Cerebellar cortex (tissue), 1 donor: ENCODE measurements at places on chromosomes 5 and 9.

- no peak for DNase-seq
These were observed 113.0 kb upstream of the SELENOP start for GRCh38 chr5:42924686-42925085.

DNA sequence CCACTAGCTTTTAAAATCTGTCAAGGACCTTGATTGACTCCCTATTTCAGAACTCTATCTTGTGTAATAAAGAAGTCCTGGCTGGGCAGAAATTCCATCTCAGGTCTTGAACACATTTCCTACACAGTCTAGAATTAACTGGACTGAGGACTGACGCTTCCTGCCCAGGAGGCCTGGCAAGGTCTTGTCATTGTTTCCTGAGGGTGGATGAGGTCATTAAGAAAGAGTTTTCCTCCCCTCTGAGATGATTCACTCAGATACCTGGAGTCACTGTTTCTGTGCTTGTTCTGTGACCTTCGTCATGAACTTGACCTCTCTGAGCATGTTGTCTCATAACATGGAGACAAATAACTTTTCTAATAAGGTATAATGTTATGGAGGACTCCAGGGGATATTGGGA, 10.0 kb downstream of the MTAP start:
- no peak for DNase-seq

- DNase-seq: no peak
These were observed 106.1 kb downstream of the NUDT12 start for GRCh38 chr5:103456476-103456875.

- no peak for DNase-seq
These were observed 770.2 kb upstream of the FAM174A start for GRCh38 chr5:99765011-99765410.

GRCh38 chr5:145912019-145912418, 24.4 kb upstream of the SH3RF2 start:
- no peak for DNase-seq

GRCh38 chr5:57225553-57225952, 51.7 kb downstream of the GPBP1 start:
- no peak for DNase-seq

DNA sequence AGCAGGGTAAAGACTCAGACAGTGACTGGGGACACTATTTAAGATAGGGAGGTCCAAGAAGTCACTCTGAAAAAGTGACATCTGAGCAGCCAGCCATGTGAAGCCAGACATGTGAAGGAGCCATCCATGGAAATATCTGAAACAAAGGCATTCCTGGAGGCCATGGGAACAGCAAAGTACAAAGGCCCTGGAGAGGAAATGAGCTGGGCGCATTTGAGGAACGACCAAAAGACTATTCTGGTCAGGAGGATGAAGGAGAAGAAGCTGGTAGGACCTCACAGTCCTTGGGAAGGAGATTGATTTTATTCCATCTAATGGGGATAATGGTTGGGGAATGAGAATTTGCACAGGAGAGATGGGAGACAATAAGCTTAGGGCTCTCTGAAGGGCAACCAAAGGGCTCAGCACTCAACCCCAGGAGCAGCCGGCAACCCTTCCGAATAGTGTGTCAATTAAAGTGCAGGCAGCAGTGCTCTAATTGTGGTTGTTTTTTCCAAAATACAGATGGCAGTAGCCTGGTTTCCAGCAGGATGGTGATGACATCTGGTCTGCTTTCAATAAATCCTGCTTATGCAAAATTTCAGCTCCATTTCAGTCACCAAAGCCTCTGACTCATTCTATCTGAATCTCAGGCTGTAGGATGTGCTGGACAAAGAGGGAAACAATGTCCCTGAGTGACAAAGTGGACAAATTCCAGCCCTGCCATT, 26.7 kb downstream of the FOXI1 start:
- no peak for DNase-seq

DNA sequence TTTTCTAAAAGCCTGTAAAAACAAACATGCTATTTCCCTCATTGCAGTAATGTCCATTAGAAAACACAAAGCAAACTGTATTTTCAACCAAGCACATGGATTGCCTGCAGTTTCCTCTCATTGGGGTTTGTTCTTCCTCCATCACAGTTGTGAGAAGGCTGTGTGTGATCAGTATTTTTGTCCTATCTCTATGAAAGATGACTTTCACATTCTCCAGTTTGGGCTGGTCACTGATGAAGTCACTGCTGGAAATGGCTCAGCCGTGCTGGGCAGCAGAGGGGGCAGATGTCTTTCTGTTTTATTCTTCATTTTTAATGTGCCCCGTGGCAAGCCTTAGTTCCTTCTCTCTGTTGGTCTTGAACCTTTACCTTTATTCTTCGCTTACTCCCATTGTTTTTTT, 288.9 kb upstream of the MPDZ start:
- DNase-seq: peak; percentile 11

- no peak for DNase-seq
These were observed 5.5 kb downstream of the FOXI1 start for GRCh38 chr5:170111088-170111785.

DNA sequence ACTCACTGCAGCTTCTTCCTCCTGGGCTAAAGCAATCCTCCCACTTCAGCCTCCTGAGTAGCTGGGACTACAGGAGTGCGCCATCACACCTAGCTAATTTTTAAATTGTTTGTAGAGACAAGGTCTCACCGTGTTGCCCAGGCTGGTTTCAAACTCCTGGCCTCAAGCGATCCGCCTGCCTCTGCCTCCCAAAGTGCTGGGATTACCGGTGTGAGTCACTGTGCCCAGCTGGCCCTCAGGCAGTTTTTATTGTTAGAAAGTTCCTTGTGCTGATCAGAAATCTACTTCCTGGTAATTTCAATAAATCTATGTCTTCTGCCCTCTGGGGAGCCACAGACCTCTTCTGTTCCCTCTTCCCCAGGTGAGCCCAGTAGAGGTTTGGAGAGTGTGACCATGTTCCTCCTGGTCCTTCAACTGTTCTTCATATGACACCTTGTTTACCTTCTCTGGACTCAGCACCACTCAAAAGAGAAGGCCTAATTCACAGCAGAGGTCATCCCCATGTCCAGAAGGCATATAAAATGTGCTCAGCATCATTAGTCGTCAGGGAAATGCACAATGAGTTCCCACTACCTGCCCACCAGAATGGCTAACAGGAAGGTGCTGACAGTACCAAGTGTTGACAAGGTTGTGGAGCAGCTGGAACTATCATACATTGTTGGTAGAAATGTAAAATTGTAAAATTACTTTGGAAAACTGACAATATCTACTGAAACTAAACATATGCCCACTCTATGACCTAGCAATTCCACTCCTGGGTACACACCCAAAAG, 10.4 kb downstream of the TMOD1 start:
- no peak for DNase-seq

GRCh38 chr5:168464214-168464613, 22.1 kb upstream of the RARS1 start:
- no peak for DNase-seq

DNA sequence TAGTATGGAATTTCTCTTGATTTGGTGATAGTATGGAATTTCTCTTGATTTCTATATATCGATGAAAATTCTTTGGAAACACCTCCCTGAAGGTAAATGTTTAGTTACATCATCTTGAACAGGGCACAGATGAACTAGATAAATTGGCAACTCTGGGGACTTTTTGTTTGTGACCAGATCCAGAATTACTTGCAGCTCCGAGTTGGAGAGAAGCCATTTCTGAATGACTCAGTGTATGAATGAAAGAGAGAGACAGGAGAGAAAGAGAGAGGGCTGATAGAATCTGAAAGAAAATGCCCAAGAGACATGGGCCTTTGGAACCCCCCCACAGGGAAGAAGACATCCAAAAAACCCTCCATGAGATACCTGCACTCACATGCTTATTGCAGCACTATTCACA, 14.1 kb downstream of the TNFSF15 start:
- no peak for DNase-seq

DNA sequence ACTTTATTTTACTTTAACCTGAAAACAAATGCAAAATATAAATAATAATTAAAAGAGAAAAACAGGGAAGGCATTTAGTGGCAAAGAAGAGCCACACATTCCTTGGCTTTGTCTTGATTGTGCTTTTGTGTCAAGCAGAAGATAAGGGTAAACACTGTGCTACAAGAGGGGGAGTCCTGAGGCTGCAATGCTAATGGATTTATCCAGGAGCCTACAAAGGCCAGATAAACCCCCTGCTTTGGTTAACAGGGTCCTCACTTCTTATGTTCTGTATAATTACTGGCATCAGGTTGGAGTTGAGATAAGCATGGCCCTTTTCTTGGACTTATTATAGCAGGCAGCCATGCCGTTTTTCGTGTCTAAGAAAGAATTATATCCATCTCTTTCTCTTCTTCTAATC, 302.8 kb downstream of the EFNA5 start:
- DNase-seq: no peak

DNA sequence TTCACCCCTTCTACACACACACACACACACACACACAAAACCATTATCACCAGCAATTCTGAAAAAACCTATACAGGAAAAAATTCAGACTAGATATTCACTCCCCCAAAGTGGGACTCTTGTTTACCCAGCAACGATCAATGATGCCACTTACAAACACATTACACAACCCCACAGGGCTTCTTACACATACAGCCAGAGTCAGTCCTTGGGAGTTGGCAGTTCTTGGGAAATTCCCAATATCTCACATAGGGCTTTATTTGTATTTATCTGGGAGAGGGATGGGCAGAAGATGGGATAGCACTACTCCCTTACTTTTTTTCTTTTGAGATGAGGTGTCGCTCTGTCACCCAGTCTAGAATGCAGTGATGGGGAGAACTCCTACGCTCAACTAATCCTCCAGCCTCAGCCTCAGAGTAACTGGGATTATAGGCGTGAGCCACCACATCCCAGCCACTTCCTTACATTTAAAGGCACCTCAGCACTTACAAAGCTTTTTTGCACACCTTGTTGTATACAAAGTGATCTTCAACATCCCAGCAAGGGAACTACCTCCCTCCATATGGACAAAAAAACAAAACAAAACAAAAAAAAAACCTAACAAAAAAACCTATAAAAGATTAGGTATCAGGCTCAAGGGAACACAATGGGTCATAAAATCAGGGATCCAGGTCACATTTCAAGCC, 168.4 kb downstream of the TSSK1B start:
- no peak for DNase-seq

- no peak for DNase-seq
These were observed 170.5 kb downstream of the NNT start for GRCh38 chr5:43773478-43773844.

- DNase-seq: no peak
These were observed 20.8 kb upstream of the DTWD2 start for GRCh38 chr5:119009131-119009530.

DNA sequence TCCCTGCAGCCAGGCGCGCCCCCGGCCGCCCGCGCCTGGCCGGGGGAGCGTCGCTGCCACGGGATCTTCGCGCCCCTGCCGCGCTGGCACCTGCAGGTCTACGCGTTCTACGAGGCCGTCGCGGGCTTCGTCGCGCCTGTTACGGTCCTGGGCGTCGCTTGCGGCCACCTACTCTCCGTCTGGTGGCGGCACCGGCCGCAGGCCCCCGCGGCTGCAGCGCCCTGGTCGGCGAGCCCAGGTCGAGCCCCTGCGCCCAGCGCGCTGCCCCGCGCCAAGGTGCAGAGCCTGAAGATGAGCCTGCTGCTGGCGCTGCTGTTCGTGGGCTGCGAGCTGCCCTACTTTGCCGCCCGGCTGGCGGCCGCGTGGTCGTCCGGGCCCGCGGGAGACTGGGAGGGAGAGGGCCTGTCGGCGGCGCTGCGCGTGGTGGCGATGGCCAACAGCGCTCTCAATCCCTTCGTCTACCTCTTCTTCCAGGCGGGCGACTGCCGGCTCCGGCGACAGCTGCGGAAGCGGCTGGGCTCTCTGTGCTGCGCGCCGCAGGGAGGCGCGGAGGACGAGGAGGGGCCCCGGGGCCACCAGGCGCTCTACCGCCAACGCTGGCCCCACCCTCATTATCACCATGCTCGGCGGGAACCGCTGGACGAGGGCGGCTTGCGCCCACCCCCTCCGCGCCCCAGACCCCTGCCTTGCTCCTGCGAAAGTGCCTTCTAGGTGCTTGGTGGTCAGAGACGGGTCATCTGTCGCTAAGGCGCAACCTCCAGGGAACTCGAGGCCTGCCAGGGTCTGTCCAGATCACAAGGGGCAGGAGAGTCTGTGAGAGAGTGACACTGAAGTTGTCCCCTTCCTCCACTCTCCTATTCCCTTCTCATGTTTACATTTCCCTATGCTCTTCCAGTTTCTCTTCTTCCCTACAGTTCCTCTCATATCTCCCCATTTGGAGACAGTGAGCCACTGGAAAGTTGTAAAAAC, 1.3 kb downstream of the GPR150 start:
- DNase-seq: no peak

DNA sequence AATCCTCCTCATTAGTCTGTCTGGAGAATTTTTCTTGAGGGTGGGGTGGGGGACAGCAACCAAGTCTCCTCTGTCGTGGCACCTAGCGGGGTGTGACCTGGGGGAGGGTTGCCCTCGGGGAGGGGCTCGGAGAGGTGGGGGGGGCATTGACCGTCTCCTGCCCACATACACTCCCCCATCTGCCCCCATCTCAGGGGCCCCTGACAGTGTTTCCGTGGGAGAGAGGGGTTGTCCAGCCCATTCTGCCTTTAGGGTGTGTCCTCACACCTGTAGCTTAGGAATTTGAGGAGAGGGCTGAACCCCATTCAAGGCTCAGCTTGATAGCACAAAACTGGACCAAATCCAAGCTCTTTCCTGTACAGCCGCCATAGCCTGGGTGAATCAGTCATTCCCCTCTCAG, 5.9 kb upstream of the CXXC5 start:
- no peak for DNase-seq

DNA sequence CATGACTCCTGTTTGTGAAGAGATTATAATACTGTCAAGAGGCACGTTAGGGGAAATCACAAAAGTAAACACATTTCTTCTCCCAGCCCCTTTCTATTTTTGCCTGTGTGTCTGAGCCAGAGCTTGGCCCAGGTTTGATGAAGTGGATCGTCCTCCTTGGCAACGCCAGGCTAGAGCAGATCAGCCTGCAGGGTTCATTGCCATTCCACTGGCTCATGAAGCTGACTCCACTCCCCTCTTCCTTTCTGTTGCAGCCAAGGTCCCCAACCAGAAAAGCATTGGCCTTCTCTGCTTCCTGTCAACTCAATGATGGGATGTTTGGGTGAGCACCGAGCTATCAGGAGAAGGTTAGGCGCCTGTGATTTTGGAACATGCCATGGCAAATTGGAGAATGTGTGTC, 3.3 kb downstream of the ADRB2 start:
- no peak for DNase-seq

DNA sequence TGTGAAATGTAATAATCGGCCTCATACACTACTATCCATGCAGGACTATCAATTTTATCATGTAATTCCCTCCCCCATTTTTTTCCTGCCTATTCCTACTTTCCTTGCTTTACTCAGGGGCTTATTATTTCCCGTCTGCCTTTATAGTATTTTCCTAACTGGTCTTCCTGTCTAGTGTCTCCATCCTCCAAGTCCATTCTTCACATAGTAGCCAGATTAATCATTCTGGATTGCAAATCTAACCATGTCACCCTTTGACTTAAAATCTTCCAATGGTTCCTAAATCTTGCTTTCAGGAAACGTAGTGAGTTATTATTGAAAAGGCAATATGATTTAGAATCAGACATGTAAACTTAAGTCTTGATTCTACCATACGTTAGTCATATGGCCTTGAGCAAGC, 307.4 kb upstream of the HAPLN1 start:
- DNase-seq: no peak

GRCh38 chr9:127132375-127132774, 9.9 kb upstream of the ANGPTL2 start:
- DNase-seq: no peak
